ENCODE measurements at places on chromosomes 12 and 14.

- DNase-seq, result no peak
These were observed 1.6 kb upstream of the PPP2R5E start for GRCh38 chr14:63544591-63545299.

GRCh38 chr12:76786986-76787385 lies 23.1 kb downstream of the ZDHHC17 start:
- no peak for DNase-seq

DNA sequence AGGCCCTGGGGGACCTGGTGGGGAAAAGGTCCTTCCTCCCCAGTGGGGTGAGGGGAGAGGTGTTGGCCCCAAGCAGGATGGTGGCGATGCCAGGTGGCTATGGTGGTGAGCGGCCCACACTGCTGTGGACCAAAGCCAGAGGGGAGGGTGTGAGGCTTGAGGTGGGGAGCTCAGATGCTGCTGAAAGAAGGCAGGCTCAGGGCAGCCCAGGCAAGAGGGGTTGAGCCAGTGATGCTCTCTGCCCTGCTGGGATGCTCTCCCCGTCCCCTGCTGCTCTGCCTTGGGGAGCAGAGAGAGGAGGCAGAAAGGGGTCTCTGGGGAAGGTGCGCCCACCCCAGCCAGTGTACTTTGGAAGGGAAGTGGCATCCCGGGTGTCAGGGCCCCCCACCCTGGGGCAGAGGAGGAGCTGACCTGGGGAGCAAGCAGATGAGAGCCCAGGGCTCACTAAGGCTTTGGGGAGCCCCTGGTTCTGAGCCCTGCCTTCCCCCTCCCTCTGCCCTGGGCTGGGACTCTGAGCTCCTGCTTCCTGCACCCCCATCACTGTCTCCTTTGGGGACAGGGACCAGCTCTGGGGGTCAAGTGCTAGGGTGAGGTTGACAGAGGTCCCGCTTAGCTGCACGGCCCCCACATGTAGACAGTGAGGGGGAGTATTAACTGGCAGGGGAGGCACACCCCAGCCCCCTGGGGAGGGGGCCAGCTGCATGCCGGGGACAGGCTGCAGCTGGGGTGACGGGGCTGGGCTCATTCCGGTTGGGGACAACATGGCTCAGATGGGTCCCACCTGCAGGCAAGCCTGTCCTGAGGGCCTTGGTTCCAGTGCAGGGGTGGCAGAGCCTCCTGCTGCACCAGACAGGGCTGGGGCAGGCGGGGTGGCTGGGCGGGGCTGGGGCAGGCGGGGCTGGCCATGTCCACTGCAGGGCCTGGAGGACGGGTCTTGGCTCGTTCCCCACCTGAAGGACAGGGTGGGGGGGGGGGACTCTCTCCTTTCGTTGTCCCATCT lies 124.4 kb downstream of the KIF26A start:
- DNase-seq, result no peak

GRCh38 chr12:42396473-42397259 lies 70.7 kb downstream of the PPHLN1 start:
- DNase-seq, result no peak

DNA sequence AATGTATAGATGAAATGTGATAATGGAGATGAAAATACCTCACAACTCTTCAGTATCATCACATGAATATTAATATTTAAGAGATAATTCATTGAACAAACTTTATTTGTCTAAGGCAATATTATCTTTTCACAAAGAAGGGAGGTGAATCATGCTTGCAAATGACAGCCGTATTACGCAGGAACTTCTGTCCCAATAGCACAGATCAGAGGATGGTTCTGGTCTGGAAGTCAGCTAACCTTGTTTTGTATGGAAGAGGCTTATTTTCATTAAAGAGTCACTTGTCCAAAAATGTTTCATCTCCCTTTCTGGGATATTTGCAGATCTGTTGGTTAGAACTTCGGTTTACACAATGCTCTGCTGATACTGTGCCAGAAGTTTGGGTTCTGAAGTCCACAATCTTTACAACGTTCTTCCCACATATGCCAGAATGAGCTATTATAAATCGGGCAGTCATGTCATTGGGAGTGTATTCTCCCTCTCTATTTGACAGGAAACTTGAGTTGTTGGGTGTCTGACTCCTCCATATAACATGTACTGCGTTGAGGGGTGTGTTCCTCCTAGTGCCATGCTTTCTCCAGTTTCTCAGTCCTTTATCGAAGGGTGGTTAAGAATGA lies 29.8 kb downstream of the YY1 start:
- DNase-seq, result no peak

- DNase-seq, result no peak
These were observed 155.9 kb downstream of the ESRRB start for GRCh38 chr14:76531821-76532318.

DNA sequence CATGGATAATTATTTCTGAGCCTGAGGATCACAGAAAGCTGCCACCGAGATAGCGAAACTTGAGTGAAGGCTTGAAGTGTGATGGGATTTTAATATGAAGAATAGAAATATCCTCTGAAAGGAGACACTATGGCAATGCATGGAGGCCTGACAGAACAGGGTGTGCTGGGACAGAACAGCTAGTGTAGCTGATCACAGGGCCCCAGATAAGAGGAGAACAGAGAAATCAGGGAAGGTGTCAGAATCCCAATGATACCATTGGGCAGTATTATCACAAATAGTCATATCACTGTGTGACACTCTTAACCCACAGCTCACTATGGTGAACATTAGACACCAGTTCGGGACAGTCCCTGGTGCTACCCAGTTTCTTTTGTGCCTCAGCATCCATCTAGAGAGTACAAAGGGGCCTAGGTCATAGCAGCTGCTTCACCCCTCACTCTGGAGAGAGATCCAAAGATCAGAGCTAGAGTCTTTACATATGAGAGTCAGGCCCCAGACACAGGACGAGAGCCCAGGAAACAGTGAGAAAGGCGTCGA lies 506 bp upstream of the OR10P1 start:
- DNase-seq, result no peak

DNA sequence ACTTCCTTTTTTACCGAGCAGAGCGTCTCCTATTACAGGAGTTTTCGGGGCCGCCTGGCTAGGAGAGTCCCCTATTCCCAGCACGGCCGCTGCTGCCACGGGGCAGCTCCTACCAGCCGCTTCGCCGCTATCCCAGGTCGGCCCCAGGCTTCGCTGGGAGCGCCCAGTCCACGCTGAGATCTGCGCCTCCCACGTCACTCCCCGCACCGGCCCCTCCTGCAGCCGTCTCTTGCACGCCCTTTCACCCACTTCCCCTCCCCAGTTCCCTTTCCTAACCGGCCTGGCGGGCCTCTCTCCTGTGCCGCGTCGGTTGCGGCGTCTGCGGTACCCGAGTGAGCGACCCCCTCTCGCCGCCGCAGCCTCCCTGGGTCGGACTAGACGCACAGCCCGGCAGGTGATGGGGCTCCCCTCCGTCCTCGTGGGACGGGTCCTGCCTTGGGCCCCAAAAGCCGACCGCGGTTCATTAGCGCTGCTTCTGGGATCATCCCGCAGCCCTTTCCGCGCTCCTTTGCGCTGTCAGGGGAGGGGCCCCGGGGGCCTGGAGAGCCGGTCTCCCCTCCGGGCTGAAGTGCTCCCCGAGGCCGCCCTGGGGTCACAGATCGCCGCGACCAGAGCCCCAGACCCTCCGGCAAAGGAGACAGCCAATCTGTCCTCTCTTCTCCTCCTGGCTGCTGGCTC lies 1318.4 kb downstream of the TMEM121 start:
- peak; percentile 77 for DNase-seq

GRCh38 chr12:112424126-112424525 lies 5.4 kb downstream of the PTPN11 start:
- DNase-seq, result no peak

- DNase-seq, result peak; percentile 83
These were observed at the start of gene OAS2 for GRCh38 chr12:112978163-112979040. TSS of gene OAS2 (plus strand) at chr12:112978519. CDS start at chr12:112978609, 90 bp downstream.

DNA sequence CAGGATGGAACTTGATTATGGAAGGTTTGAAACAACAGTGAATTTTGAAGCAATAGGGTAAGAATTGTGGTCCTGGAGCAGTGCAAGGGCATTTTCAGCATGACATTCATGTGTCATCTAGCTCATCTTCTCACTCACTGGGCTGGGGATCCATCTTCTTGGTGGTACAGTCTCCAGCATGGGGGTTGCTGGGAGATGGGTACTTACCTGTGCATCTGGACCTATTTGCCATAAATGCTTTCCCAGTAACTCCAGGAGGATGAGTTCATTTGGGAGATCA lies 7.2 kb downstream of the HSP90AA1 start:
- peak; percentile 21 for DNase-seq

DNA sequence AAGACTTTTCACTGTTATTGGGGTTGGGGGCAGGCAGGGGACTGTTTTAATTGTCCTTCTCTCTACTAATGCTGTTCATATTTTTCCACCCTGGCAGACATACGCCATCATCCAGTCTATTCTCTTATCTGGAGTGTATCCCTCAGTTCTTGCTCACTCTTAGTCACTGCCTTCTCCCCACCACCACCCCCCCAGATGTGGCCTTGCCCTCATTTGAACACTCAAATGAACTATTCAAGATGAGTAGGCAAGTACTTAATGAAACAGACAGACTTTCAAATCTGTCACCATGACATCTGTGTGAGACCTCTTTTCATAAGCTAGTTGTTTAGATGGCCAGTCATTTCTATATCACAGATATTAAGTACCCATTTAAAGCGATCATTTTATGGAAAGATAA lies 10.1 kb downstream of the NUDT4 start:
- DNase-seq, result no peak

DNA sequence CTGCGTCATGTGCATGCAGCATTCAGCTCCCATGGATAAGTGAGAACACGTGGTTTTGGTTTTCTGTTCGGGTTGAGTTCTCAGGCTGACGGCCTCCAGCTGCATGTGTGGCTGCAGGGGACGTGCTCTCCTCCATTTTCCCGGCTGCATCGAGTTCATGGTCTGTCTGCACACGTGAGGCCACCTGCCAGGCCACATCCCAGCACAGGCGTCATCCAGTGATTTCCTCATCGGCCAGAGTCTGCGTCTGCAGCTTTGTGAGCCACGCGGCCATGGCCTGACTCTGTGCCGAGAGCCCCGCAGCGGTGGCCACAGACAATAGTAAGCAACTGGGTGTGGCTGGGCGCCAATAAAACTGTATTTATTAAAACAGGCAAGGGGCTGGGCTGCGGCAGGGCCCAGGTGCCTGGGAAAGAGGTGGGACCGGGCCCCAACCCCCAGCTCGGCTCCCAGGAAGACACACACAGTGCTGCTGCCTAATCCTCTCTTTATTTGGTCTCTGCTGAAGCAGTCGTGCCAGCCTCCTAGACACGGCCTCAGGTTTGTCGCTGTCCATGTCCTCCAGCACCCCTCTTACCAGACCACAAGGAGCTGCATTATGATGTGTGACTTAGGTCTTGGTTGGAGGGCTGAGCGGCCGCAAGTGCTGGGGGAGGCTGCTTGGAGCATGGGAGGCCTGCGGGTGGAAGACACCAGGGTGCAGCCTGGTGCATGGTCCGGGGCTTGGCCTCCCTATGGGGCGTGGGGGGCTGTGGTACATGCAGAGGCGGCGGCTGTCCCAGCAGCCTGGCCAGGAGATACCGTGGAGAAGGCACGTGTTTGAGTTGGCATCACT lies 52.0 kb downstream of the NOC4L start:
- no peak for DNase-seq

GRCh38 chr14:69073915-69074314 lies 79.0 kb downstream of the DCAF5 start:
- DNase-seq, result no peak

GRCh38 chr14:99550387-99550992 lies 53.5 kb downstream of the CCDC85C start:
- no peak for DNase-seq

- no peak for DNase-seq
These were observed 458.4 kb upstream of the SOX5 start for GRCh38 chr12:24407884-24408283.

DNA sequence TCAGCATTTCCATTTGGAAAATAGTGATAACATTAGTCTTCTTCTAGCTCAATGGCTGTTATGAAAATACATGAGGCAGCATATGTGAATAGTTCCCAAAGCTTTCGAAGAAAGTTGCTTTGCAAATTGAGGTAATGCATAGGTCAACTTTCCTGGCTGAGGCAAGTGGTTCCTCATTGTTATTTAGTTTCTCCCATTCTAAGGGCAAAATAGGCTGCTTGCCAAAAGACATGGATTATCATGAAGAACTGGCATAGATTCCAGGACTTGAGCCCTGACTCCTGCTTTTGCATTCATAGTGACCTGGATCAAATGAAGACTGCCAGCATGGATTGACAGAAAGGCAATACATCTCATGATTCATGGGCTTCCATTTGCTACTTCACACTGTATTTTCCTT lies 35.7 kb downstream of the LRFN5 start:
- no peak for DNase-seq

GRCh38 chr12:130620281-130620680 lies 95.8 kb downstream of the RIMBP2 start:
- no peak for DNase-seq

DNA sequence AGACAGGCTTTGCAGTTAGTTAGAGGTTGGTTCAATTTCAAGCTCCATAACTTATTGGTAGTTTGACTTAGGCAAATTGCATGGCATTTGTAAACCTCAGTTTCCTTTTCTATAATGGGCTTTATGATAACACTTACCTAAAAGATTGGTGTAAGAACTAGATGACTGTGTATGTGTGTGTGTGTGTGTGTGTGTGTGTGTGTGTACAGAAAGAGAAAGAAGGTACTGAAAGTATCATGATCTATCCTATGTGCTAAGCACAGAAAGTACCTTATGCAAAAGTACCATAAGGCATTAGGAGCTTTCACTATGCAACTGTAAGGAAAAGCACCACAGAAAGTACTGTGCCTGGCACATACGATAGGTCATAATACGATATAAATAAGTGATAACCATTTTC lies 304.3 kb upstream of the KITLG start:
- no peak for DNase-seq

DNA sequence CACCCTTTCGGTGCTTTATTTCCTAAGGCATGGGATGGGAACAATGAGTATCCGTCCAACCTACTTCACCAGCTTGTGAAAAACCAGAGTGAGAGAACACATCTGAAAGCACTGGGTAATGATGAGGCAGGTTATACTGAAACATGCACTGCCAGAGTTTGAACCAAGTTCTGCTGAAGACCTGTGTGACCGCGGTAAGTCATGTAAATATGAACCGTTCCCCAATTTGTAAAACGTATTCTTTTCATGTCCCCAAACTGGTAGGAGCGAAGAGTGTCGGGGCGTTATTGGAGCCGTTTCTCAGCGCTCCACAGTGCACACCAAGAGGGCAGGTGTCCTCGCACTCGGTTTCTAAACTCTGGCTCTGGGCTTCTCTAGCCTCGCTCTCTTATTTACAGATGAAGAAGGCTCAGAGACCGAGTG lies 788 bp upstream of the NGDN start:
- DNase-seq, result no peak

GRCh38 chr14:100578552-100578951 lies 8.7 kb downstream of the BEGAIN start:
- DNase-seq, result no peak

DNA sequence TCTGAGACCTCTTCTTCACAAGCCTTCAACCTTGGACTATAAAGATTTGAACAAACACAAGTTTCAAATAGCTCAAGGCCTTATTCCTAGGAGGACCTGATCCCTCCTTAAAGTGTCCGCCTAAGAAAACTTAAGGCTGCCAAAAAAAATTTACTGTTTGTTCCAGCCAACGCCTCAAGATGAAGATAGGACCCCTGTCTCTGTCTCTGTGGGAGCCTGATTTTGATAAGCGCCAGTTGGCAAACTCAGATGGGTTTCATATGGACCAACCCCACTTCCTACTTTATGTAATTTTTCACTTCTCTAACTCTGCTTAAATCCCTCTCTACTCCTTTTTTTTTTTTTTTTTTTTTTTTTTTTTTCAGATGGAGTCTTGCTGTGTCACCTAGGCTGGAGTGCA lies 11.0 kb downstream of the FKBP3 start:
- DNase-seq, result no peak

- DNase-seq, result no peak
These were observed 6.1 kb upstream of the FAIM2 start for GRCh38 chr12:49909826-49910225.
